NCI-H187 (cell line): ENCODE measurements at places on chromosomes 11 and 22.

GRCh38 chr11:17214338-17214737 is 6.6 kb upstream of the PIK3C2A start:
- no peak for DNase-seq

- DNase-seq, result no peak
Measured at GRCh38 chr11:34190192-34191139, 85.0 kb downstream of the NAT10 start.

DNA sequence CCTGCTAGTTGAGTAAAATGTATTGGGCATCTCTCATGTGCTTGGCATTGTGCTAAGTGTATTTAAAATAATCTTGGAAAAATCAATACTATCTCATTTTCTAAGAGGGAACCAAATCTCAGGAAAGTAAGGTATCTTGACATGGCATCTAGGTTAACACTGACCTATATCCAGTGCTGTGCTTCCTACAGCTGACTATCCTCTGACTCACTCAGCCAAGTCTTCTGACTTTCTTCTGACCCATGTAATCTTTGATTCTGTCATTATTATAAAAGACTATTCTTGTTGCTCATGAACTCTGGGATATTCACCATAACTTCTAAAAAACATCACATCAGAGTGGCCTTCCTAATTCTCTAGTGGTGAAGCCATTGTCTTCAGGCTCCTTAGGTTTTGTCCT is 304.1 kb upstream of the TENM4 start:
- no peak for DNase-seq

GRCh38 chr22:22210375-22210774 is 34.2 kb upstream of the VPREB1 start:
- DNase-seq, result no peak

DNA sequence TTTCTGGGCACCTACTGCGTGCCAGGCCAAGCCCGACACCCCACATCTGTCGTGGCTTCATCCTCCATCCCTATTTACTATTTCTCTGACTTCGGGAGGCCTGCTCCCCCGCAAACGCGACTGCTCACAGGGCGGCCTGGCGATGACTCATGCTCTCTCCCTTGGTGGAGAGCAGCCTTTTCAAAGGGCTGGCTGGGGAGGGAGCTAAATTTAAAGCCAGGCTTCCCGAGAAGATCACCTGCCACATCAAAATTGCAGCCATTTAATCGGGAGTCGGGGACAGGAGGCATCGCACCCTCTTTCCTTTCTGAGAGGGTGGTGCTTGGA is 24.9 kb upstream of the SHISAL1 start:
- no peak for DNase-seq

DNA sequence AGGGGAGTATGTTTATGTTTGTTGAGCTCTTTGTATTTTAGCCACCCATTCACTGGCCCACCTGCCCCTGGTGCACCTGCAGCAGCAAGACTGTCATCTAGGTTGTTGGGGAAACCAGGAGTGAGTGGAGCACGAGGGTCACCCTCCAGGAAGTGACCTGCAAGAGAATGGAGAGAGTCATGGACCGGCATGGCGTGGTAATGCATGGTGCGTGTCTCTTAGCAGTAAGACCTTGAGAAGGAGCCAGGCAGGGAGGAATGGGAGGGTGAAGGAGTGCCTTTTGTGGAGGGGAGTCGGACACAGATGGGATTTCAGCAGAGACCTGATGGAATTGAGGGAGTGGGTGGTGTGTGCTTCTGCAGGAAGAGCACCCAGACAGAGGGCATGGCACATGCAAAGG is 37.9 kb downstream of the KCNQ1 start:
- no peak for DNase-seq

DNA sequence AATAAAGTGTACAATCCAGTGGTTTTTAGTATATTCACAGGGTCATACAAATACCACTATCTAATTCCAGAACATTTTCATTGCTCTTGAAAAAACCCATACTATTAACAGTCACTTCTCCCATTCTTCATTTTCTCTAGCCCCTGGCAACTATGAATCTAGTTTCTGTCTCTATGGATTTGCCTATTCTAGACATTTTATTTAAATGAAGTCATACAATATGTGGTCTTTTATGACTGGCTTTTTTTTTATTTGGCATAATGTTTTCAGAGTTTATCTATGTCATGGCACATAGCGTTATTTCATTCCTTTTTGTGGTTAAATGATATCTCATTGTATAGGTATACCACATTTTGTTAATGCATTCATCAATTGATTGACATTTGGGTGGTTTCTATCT is 59.4 kb downstream of the KDM2A start:
- DNase-seq, result no peak

DNA sequence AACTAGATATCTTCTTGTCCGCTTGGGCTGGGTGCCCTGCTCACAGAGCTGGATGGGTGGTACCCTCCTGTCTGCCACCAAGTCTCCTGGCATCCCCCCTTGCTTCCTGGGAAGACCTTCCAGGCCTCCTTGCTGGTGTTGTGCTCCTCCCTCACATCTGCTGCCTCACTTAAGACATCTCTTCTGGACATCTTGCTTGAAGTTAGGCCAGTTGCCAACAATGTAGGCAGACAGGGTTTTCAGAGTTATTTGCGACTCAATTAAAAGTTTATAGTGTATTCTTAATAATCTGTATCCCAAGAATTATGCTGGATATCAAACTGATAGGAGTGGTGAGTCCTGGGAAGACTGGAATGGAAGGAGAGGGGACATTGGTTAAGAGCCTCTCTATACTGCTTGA is 64.0 kb upstream of the TNRC6B start:
- no peak for DNase-seq

GRCh38 chr22:21582801-21583740 is 15.6 kb downstream of the UBE2L3 start:
- DNase-seq, result no peak

GRCh38 chr11:93072229-93072914 is 102.9 kb downstream of the MTNR1B start:
- no peak for DNase-seq

DNA sequence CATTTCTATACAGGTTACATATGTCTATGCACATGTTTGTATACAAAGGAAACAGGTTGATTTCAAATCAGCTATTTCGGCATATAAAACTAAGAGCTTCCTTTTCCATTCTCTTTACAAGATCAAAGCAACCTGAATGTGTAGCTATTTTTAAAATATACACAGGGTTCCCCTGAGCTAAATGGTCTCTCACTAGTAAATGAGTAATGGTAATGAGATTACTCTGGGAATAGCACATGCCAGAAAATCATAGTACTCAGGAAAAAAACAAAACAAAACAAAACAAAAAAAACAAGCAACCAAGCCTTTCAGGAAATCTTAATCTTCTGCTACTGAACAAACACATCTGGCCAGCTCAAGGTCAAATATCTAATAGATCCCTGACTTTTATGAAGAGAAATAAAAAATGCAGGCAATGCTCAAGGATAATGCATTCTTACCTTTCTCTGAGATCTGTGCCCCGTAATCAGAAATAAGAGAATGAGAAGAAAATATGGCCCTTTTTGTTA is 156.6 kb upstream of the POU2AF2 start:
- DNase-seq, result no peak

GRCh38 chr11:118012083-118012669 is 26.0 kb downstream of the IL10RA start:
- no peak for DNase-seq

DNA sequence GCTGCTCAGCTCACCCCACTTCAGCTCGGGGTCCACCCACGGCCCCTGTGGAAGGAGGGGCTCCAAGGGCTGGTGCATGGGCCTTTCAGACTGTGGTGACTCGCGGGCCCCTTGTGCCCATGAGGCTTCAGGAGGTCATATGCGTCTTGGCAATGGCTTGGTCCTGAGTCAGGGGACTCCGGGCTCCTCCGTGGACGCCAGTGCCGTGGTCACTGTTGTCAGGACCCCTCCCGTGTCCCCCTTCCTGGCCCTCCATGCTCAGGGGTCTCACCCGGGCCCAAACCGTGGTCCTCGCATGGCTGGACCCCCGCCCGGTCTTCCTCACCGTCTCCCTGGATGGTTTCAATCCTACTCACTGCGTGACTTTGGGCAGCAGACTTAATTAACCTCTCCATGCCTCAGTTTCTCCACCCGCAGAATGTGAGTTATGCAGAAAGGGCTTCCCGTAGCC is 436.4 kb downstream of the TBC1D22A start:
- no peak for DNase-seq

GRCh38 chr11:43489869-43490465 is 131.2 kb downstream of the TTC17 start:
- no peak for DNase-seq

- no peak for DNase-seq
Measured at GRCh38 chr22:24007253-24008021, 2.2 kb upstream of the GSTT4 start.

DNA sequence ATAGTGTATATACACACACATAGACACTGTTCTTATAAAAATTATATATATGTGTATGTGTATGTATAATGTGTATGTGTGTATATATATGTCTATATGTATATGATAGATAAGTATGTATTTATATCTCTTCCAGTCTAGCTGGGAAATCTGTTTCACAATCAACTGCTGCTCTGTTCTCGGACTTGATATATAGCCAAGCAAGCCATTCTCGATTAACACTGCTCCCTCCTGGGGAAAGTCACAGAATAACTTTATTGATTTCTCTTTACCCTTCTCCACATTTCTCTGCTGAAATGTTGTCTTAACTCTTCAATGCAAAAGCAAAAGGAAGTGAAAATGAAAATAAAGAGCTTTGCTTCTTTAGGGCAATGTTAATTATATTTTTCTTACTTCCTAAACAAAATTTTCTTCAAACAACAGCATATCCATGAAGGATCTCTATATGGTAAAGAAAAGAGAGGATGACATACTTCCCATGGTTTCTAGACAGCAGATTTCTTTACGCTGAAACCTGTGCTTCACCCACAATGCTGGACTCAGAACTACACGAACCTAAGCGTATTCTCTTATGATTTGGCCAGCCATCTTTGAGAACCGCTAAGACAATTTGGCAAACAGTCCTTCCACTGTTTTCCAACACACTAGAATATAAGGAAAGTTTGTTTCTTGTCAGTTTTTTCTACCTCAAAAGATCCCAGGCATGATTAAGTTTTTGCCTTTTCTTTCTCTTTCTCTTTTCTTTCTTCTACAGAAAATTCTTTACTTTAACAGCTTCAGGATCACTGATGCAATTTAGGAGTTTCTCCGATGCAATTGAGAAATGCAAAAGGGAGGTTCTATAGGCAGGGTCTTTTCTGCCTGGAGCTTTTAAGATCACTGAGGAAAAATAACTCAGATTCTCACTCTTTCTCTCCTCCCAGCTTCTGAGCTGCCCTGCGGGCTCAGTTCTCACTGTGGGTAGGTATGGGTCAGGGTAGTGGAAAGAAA is 1.9 kb downstream of the BLID start:
- no peak for DNase-seq

DNA sequence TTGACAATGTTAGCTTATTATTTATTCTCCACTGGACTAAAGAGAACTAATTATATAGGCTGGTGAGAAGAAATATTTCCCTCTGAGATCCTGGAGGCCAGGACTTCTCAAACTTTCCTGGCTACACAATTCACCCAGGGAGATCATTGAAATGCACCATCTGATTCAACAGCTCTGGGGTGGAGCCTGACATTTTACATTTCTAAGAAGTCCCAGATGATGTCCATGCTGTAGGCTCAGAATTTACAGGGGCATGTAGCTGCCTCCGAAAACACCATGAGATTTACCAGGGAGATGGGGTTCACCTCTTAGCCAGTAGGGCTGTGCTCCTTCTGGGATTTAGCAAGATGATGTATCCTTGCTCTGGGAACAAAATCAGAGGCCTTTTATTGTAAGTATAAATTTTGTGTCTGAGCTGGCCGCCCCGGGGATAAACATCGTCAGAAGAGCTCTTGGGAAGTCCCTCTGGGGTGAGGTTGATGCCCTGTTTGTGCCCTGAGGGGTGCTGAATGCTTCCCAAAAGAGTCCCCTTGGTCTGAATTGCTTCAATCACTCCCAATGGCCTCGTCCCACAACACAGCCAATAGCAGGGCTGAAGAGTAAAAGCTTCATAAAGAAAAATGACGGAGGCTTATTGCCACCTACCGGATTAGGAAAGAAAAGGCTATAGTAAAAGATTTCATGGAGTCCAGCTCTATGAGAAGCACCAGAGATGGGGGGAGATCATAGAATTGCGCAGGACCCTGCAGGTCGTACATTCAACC is 33.4 kb upstream of the API5 start:
- no peak for DNase-seq

GRCh38 chr11:86463120-86463519 is 88.4 kb downstream of the CCDC81 start:
- no peak for DNase-seq

DNA sequence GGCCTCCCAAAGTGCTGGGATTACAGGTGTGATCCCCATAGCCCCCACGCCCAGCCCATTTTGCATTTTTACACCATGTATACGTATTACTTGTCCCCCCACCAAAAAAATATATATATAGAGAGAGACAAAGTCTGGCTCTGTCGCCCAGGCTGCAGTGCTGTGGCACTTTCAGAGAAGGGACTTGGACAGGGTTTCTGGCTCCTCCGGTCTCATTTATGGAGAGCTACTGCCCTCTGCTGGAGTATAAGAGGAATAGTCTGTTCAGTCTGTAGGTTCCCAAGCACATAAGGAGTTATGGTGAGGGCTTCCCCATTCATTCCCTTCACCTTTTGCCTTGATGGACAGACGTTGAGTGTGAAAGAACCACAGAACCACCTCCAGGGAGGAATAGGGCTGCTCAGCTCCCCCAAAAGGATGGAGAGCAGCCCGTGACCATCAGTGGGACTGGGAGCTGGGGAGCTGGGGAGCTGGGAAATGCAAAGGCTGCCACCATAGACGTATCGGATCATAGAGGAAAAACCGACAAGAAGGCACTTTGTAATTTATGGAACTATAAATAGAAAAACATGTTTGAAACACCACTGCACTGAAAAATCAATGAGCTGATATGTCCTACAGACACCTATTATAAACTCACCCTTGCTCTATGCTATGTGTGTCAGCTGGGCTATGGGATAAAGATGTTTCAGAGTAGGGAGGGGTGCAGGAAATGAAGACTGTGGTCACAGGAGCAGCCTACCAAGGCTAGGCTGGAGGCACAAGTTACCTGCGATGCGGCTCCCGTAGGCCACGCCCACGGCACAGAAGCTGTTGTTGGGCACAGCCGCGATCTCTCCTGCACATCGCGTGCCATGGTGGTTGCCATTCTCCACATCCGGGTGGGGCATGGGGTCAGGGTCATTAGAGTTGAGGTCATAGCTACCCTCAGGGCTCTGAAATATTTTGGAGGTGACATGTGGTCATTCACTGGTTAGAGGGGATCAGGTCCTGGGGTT is 5.2 kb downstream of the PCSK7 start:
- DNase-seq, result peak; percentile 16

DNA sequence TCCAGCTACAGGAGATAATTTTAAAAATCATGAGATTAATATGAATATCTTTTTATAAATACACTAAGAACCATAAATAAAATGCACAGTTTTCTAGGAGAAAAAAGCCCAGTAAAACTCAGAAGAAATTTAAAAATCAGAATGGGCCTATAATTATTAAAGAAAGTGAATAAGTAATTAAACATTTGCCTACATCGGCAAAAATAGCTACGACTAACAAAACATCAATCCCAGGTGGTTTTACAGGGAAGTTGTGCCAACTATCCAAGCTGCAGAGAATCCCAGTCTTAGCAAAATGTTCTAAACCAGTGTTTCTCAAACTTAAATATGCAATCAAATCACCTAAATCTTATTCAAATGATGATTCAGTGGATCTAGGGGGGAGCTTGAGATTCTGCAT is 180.0 kb downstream of the TRIM29 start:
- DNase-seq, result no peak
